ENCODE measurements at places on chromosomes 7 and 10. TPM values are rescaled to one million over a fixed set of nuclear protein-coding genes. Genes with fewer than 3 reads are reported as not detected.

DNA sequence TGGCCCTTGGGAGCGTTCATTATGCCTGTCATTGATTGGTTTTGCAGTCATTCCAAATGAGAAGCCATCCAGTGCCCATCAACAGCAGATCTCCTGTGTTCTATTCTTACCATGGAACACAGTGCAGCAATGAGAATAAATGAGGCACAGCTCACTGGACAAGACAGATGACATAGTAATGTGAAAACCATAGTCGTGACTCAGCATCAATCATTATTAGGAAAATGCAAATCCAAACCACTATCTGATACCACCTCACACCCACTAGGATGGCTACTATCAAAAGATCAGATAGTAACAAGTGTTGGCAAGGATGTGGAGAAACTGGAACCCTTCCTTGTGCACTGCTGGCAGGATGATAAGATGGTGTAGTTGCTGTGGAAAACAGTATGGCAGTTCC, 144.7 kb downstream of the ARHGAP22 start:
- no peak for DNase-seq
- H3K4me1 ChIP-seq, result peaks cover 15% of the 10 kb centered on the region
- H3K36me3 ChIP-seq, result no peaks in the 10 kb centered on the region
- H3K4me3 ChIP-seq, result no peak overlapping the region
- H3K27me3 ChIP-seq, result no peaks in the 10 kb centered on the region

DNA sequence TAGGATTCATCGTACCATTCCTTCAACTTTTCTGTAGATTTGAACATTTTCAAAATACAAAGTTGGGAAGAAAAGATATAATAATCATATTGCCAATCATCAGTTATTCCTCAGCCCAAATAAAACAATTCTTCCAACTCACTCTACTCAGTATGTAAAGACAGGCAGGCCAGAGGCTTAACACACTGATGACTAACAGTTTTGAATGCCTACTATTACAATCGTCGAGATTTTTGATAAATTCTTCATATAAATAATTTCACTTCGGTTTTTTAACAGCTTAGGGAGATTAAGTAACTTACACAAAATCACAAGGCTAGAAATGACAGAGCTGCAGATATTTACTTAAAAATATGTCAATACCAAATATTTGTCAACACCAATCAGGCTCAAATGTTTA, 17.6 kb downstream of the CYTH3 start:
- no peak overlapping the region for H3K27ac ChIP-seq
- peaks cover 26% of the 10 kb centered on the region for H3K4me1 ChIP-seq
- H3K36me3 ChIP-seq, result no peaks in the 10 kb centered on the region
- no peak overlapping the region for H3K4me3 ChIP-seq
- DNase-seq, result no peak
- H3K27me3 ChIP-seq, result no peaks in the 10 kb centered on the region

GRCh38 chr10:130179640-130180039, 43.4 kb downstream of the GLRX3 start:
- peaks cover 93% of the 10 kb centered on the region for H3K36me3 ChIP-seq
- peak; percentile 83 for DNase-seq
- H3K4me1 ChIP-seq, result peaks cover 9% of the 10 kb centered on the region
- H3K27me3 ChIP-seq, result no peaks in the 10 kb centered on the region

Gene LEP
- not detected for total RNA-seq
